ENCODE measurements at places on chromosomes 7 and 10.

DNA sequence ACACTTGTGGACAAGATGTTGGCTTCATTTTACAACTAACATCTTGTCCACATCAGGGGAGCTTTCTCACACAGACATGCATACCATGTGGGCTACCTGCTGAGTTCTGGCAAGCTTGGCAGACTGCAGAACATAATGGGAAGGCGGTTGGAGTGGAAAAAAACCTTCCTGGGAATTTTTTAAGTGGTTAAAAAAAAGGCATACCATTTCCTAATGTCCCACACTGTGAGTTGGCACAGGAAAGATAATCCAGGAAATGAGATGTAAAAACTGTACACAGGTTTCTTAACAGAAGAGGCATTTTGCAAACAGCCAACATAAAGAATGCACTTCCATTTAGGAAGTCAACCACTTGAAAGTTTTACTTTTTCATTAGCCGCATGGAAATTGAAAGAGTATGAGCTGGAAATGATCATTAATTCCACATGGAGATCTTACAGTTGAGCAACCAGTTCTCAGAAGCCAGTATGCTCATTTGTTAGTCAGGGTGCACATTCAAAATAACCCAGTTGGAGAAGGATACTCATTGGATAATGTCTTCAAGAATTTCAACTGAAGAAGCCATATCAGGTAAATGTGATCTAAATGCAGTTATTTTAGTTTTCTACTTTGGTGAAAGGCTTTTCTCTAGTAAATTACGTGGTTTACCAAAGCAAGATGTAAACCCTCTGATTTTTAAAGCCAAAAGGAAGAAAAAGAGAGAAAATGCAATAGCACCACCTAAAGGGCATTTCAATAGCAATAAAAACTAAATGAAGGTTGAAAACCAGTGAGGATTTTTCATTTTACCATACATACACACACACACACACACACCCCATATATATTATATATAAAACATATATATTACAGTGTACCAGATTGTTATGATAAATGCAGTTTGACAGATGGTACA, 194.0 kb downstream of the TAX1BP1 start:
- no peak for DNase-seq

DNA sequence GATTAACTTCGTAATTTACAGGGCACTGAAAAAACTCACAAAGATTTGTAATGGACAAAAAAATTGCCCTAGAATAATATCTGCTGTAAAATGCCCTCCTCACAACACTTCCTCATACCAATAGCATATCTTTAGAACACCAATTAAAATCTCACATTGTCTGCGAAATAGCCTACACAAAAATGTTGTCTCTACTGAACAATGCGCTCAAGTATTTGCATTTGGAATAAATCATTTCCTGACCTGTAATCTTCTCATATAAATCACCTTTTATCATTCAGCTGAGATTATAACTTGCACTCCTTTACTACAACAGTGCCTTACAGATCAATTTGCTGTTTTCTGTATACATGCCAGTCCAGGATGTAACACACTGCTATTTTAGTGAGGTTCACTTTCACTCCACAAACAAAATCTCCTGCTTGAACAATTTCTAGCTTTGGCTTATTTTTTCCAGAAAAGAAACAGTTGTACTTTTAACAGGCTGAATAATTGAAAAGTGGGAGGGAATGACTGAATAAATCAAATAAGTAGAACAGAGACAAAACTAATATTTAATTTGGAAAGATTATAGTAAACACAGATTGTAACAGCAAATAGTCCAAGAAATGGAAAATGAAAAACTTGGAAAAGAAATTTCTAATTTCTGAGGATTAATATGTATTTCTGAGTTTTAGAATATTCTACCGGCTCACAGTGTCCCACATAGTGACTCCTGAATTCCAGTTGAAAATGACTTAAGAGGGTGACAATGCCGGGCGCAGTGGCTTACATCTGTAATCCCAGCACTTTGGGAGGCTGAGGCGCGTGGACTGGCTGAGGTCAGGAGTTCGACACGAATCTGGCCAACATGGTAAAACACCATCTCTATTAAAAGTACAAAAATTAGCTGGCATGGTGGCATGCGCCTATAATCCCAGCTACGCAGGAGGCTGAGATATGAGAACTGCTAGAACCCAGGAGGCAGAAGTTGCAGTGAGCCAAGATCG, 30.6 kb downstream of the JMJD1C start:
- no peak for DNase-seq

DNA sequence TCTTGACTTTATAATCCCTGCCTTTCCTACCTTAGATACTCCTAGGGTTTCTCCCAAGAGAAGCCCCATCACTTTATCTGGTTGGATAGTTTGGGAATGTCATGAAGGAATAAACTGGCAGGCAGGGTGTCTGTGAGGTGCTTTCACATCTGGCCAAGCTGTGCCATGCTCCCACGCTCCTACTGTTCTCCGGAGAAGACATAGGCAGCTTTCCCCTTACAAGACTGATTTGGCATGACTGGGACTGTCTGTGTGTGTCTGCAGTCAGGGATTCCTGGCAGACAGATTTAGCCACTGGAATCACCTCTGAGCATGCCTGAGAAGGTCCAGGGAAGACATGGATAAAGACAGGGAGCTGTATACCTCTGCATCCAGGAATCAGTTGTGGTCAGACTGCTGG, 45.3 kb downstream of the HK1 start:
- no peak for DNase-seq

DNA sequence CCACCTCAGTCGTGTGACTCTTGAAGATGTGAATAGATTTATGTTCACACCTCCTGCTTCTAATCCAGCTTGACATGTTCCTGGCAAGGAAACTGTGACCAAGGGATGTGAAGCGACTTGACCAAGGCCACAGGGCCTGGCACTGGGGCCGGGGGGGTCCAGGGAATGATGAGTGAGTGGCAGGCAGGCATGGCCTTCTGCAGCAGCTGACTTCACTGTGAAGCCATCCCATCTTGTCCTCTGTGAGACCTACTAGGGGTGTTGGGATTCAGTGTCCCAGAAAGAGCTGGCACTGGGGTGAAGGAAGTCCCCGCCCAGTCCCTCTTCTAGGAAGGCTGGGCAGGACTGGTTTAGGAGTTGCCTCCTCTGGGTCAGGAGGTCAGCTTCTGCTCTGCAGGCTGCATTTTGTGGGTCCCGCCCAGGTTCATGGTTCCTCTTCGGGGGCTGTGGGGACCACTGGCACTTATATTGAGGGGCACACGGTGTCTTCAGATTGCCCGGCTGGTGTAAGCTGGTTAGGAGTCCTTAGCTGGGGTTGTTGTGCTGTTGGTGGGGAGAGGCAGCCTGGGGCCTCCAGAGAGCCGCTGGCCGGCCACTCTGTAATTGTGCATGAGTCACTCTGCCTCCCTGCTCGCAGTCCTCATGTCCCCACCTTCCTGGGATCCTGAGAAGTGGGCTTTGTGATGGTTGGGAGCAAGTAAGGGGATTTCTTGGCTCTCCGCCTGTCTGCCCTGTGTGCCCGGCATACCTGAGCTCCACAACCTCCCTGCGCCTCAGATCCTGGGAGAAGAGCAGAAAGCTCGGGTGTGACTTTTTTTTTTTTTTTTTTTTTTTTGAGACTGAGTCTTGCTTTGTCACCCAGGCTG, 11.0 kb downstream of the ZMIZ1 start:
- no peak for DNase-seq

GRCh38 chr10:127962205-127962604, 55.3 kb downstream of the PTPRE start:
- DNase-seq, result no peak

DNA sequence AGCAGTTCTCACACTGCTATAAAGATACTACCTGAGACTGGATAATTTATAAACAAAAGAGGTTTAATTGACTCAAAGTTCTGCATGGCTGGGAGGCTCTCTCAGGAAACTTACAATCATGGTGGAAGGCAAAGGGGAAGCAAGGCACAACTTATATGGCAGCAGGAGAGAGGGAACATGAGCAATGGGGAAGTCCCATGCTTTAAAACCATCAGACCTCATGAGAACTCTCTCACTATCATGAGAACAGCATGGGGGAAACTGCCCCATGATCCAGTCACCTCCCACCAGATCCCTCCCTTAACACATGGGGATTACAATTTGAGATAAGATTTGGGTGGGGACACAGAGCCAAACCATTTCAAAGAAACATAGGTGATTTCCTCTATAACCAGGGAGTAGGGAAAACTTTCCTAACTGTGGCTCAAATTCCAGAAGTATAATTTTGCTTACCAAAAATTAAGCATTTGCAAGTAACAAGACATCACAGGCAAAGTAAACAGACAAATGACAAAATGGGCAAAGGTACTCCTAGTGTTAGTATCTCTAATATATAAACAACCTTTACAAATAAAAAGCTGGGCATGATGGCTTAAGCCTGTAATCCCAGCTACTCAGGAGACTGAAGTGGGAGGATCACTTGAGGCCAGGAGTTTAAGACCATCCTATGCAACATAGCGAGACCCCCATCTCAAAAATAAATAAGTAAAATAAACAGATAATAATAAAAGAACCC, 88.0 kb downstream of the KBTBD2 start:
- no peak for DNase-seq

GRCh38 chr10:123119081-123119480, 16.7 kb upstream of the HMX3 start:
- no peak for DNase-seq

DNA sequence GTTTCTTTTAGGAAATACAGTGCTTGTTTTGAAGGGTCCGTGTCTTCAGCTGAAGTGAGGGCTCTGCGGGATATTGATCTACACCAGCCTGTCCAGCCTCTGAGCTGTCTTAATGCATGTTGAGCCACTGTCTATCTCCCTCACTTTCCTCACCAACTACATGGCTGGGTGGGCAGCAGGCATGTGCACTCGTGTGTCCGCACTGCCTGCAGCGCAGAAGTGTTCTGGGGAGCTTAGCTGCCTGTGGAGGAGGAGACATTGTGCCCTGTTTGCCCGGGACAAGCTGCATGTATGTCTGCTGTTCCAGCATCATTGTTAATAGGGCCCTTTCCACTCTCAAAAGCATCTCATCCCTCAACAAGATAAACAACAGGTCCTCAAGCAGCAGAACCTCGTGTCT, 133.1 kb upstream of the EEPD1 start:
- DNase-seq, result no peak

GRCh38 chr10:89030791-89031190, 40.2 kb downstream of the FAS start:
- no peak for DNase-seq

DNA sequence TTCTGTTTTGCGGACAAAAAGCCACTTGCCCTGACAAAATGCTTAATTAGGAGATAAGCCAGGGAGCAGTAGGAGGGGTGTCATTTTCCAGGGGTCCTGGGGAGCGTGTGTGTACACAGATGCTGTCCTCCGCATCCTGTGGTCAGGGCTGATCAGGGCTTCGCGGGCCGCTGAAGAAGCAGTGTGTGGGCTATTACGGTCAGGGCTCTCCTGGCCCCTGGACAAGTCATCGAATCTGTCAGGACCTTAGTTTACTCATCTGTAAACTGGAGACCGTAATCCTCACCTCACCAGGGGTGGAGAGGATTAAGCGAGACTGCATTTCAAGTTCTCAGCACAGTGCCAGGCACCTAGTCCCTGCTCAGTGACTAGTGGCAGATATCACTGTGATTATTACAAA, 26.0 kb upstream of the MXI1 start:
- DNase-seq, result no peak

- DNase-seq, result no peak
These were observed 19.9 kb downstream of the CALD1 start for GRCh38 chr7:134799377-134799776.

GRCh38 chr7:44615149-44615611, 8.8 kb downstream of the OGDH start:
- DNase-seq, result peak; percentile 52

- DNase-seq, result no peak
These were observed 5.4 kb downstream of the GPRIN2 start for GRCh38 chr10:46550795-46551700.

DNA sequence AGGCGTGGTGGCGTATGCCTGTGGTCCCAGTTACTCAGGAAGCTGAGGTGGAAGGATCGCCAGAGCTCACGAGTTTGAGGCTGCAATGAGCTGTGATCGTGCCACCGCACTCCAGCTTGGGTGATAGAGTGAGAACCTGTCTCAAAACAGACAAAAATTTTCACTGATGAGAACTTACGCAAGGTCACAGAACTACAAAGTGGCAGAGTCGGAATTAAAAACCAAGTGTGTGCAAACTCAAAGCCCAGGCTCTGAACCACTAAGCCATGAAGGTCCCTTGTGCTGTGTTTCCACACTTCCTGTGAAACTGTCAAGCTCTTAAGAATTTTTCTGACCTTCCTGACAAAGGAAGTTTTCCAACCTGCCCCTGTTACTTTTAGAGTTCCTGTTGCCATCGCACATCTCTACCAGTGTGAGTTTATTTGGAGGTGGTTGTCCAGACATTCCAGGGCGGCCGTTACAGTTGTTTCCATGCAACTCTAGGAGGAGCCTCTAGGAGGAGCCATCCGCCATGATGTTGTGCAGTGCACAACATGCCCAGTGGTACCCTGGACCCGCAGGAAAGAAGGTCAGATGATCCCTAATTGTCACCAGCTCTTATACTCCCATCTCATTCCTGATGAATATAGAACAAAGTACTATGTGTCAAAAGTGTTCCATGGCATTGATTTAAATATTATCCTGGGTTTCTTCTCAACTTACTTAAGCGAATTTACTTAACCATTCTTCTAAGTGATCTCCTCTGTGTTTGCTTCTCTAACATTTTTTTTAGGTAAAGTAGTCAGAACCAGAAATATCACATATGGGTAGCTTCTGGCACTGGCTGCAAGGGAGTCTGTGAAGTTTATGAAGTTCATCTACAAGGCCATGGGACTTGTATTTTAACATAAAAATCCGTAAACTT, 49.0 kb upstream of the LYZL1 start:
- DNase-seq, result peak; percentile 31

- DNase-seq, result no peak
These were observed 292.5 kb downstream of the HDAC9 start for GRCh38 chr7:18788026-18788425.

DNA sequence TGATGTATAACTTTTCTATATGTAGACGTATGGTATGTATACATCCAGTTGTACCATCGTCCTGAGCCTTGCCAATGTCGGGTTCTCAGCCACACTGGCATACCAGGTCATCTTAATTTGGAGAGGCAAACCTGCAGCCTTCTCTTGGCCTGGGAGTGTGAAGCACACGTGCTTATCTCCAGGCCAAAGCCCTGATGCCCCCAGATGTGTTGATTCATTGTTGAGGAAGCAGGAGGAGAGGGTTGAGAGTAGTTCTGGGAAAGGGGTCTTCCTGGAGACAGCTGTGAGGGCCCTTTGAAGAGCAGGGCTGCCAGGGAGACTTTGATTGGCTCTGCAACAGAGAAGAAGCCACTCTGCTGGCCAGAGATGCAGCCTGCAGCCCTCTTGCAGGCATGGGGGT, 155.6 kb downstream of the ARHGAP21 start:
- no peak for DNase-seq

DNA sequence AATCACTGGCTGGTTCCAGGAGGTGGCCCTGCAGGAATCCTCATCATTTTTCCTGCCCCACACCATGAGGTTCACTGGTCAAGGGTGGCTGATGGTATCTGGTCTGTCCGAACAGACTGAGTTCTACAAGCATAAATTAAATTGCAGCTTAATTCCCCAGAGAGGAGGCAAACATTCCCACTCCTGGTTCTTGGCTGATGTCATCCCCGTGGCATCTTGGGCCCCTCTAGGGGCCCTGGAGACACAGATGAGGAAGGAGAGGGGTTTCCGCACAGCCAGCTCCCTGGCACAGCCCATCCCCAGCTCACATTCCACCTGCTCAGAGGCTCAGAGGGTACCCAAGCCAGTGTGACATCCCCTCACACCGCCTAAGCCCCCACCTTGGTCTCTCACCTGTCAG, 5.3 kb upstream of the KLRG2 start:
- no peak for DNase-seq

Data from heart left ventricle (tissue), 16 donors.